ENCODE measurements at places on chromosomes 13 and 19.

DNA sequence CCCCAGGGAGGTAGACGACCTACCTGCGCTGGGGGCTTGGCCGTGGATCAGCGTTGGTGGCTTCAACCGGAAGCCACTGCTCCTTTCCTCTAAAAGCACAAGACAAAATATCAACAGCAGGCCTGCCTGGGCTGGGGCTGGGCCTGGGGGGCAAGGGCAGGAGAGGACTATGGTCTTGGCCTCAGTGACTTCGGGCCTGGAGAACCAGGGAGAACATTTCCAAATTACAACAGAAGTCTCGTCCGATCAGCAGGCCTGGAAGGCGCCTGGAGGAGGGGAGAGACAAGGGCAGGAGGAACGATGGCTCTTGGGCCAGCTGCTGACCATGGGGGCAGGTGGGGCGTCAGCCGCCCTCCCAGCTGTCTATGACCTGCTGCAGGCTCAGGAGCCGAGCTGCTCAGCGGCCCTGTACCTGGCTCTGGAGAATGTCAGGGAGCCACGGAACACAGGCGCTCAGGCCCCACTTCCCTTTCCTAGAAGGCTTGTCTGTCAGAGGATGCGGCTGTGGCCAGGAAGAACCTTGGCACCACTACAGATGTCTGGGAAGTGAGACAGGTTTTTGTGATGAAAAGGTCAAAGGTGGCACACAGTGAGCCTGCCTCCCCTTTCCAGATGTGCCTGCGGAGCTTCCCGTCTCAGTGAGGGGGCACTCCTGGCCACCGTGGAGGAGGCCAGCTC lies 19.5 kb downstream of the CAPS start:
- no peak for DNase-seq

DNA sequence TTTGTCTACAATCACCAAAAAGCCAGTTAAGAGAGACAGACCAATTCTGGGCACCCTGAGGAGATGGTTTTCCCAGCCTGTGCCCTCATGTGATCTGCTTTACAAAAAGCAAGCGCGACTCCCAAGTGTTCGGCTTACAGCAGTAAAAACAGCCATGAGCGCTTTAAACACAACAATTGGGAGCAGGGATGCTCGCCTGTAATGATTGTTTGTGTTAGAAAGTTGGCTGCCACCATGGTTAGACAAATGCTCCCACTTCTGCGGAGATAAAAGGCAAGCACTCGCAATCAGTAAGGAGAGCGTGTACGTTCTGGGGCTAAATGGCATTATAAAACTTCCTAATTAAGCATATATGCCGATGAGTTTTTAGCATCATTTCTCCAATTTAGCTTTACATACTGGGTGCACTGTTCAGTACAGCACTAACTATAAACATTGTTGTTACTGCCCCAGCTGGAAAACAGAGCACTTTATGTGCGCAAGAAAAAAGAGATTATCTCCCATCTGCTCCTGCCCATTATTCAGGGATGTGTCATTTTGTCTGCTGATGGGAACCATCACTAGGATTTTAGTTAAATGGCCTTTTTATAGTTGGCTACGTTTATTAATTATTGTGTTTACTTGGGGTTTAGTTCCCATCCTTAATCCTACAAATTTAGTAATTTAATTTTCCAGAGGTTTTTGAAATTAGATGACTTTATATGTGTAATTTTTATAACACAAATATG lies 309.3 kb upstream of the MAB21L1 start:
- no peak for DNase-seq

GRCh38 chr13:106373304-106373988 lies 162.0 kb downstream of the EFNB2 start:
- DNase-seq = no peak

GRCh38 chr13:21318891-21319532 lies 140.1 kb downstream of the ZDHHC20 start:
- no peak for DNase-seq

GRCh38 chr13:113931841-113932459 lies 41.9 kb downstream of the C13orf46 start:
- no peak for DNase-seq

- DNase-seq = no peak
Observed at GRCh38 chr19:46065486-46066071, 24.8 kb upstream of the IGFL4 start.

GRCh38 chr13:110575322-110576069 lies 14.0 kb upstream of the RAB20 start:
- DNase-seq = no peak

- no peak for DNase-seq
Observed at GRCh38 chr19:36207605-36208252, 6.7 kb downstream of the ZNF565 start.

DNA sequence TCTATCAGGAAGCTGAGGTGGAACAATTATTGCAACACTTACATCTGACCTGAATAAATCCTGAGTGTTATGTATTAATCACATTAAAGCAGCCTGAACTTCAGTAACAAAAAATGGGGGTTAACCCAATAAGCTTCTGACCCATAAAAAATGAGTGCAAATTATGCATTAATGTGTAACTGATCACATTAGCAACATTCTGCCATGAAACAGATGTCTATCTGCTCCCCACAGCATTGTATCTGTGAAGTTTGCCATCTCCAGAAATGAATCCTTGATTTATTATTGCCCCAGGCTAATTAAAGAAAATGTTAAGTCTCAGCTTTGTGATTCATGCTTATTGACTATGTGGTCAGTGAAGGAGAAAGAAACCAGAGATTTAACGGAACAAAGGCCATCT lies 304.9 kb downstream of the PCDH20 start:
- DNase-seq = no peak

- DNase-seq = no peak
Observed at GRCh38 chr13:96314974-96315373, 225.1 kb downstream of the HS6ST3 start.

- no peak for DNase-seq
Observed at GRCh38 chr13:52703482-52703881, 36.1 kb downstream of the CNMD start.

DNA sequence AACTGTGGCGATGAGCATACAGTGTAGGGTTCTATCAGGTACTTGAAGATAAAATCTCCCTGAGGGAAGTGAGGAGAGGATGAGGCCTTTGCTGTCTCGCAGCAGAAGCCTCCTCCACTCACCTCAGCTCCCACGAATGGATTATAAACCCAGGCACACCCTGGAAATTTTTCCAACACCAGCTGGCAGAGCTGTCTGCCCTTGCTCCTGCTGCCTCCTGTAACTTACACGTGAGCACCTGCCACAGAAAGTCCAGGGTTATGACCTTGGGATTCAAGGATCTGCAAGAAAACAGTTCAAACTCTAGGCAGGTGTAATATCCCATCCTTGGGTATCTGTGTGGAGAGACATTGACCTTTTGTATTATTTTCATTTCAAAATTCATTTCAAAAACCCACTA lies 70.9 kb upstream of the MYO16 start:
- no peak for DNase-seq

DNA sequence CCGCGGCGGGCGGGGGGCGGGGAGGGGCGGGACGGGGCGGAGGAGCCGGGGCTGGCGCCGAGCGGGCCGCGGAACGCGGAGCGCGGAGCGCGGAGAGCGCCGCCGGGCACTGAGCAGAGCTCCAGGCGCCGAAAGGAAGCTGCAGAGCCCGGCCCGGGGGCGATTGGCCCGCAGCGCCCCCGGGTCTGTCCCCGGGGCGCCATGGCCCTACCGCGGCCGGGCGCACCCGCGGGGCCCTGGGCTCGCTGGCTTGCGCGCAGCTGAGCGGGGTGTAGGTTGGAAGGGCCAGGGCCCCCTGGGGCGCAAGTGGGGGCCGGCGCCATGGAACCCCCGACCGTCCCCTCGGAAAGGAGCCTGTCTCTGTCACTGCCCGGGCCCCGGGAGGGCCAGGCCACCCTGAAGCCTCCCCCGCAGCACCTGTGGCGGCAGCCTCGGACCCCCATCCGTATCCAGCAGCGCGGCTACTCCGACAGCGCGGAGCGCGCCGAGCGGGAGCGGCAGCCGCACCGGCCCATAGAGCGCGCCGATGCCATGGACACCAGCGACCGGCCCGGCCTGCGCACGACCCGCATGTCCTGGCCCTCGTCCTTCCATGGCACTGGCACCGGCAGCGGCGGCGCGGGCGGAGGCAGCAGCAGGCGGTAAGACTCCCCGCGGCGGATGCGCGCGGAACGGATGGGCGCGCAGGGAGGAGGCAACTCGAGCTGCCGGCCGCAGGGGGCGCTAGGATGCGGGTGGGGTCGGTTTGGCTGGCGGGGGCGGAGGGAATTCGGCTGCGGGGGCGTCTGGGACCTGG lies at the start of gene PDE4A:
Gene PDE4A, plus strand, starts transcription at position 95 of the 796 bp plus-strand sequence. Its CDS starts 227 bp downstream, at position 322.
- peak; percentile 60 for DNase-seq

DNA sequence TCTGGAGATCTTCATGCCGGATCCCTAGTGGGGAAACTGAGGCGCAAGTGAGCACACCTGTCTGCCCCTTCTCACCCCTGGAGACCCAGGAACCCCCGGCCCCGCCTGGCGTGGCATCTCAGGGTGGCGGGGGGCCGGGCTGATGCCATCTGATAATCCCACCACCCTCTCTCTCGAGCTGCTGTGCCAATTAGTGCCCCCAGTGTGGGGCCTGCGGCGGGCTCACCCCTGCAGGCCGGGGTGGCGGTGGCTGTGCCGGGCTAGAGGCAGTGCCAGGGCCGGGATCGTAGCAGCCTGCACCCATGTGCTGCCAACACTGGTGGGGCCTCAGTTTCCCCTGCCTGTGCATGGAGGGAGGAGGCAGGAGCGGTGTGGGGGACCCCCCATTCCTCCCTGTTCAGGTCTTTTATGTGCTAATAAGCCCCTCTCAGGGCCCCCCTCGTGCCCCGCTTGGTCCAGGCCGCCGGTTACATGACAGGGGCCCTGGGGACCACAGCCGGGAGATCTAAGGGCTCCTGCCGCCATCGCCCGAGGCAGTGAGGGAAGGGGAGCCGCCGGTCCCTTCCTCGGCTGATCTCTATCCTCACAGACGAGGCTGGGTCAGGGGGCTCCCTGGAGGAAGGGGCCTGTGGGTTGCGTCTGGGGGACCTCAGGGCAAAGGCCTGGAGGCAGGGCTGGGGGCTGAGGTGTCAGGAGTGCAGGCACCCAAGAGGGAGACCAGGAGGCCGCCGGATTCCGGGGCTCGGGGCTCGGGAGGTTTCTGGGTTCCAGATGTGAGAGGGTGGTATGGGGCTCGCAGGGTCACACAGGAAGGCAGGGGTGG lies 8.3 kb downstream of the EFNA2 start:
- DNase-seq = no peak

- no peak for DNase-seq
Observed at GRCh38 chr19:2549701-2550191, 73.8 kb downstream of the GADD45B start.

DNA sequence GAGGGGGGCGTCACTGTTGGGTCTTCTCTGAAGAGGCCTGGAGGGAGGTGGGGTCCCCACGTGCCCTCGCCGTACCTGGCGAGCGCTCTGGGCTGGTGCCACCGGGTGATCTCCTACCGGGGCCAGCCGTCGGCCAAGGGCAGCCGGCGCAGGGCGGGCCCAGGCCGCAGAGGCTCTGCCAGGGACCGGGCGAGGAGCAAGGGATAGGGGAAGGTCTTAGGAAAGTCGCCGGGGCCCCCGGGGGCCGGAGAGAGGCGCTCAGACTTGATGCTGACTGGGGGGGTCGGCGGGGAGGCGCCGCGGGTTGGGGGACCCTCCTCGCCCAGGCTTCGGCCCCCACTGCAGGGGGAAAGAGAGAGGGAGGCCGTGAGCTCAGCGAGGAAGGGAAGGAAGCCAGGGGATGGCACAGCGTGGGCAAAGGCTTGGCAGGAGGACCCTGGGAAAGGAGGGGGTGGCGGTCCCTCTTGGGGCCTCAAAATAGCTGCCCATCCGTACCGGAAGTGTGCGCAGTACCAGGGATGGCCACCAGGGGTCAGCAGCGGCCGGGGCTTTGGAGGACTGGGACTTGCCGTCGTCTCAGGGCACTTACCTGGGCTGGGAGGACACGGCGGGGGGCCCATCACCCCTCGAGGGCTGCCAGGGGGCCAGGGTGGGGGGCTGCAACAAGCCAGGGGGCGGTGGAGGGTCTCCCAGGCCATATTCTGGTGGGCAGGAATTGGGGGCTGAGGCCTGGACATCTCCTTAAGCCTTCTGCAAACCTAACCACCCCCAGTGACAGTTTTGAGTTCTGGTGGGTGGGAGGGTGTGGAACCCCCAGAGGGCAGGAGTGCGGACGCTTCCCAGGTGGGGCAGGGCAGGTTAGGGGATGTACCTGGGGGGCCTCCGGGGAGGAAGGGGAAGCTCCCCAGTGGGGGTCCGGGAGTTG lies 7.7 kb upstream of the TMEM161A start:
- peak; percentile 63 for DNase-seq

GRCh38 chr19:1829958-1830357 lies 17.9 kb upstream of the ATP8B3 start:
- no peak for DNase-seq

- peak; percentile 6 for DNase-seq
Observed at GRCh38 chr13:106507560-106508274, 27.7 kb downstream of the EFNB2 start.

GRCh38 chr13:44293908-44294735 lies 79.5 kb upstream of the SERP2 start:
- no peak for DNase-seq

DNA sequence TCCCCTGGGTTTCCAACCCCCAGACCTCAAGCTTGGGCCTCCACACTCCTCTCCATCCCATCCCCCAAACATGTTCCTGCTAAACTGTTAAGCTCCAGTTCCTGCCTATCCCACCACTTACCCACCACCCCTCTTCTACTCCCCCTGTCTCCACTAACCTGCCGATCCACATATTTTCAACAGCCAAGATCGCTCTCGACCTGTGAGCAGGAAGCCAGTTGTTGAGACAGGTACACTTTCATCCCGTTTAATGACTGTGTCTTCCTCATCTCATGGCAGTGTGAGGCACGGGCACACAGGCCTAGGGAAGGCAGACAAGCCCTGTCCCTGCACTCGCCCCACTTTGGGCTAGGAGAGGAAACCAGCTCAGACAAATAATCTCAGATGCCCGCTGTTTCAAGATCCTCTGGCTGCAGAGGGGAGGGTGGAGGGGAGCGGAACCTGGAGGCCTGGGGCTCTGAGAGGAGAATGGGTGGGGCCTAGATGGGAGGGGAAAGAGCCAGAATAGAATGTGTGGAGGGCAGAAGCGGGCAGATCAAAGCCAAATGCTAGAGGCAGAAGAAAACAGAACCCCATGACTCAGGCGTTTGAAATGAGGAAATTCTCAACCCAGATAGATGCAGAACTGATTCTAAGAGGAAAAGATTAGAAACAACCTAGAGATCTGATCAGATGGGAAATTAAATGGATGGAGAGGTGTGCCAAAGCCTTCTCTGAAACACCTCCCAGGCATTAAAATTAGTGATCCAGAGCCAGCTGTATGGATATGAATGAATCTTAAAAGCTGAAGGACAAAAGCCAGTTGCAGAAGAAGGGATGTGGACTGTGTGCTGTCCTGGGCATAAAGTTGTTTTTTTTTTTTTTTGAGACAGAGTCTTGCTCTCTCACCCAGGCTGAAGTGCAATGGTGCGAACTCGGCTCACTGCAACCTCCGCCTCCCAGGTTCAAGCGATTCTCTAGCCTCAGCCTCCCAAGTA lies 16.9 kb upstream of the CYP2S1 start:
- peak; percentile 85 for DNase-seq

DNA sequence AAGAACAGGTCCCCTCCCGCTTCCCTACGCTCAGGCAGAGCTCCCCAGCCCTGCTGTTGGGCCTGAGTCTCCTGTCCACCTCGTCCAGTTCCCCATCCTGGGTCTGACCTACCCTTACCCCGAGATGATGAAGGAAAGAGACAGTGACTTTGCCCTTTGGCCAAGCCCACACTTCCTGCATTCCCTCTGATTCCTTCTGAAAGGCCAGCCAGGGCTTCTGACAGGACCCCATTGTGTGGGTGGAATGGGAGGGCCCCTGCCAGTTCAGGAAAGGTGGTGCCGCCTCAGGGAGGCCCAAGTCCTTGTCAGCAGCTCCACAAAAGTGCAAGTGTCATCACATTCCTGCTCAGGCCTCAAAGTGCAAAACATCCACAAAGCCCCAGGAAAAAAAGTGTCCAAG lies 177.8 kb downstream of the PAN3 start:
- no peak for DNase-seq
